ENCODE measurements at places on chromosomes 2 and 18.

- no peaks in the 10 kb centered on the region for H3K4me1 ChIP-seq
- H3K4me3 ChIP-seq: no peak overlapping the region
- DNase-seq: no peak
- no peaks in the 10 kb centered on the region for H3K27me3 ChIP-seq
- no peaks in the 10 kb centered on the region for H3K36me3 ChIP-seq
- H3K27ac ChIP-seq: no peak overlapping the region
Measured at GRCh38 chr2:212359425-212360067, 179.1 kb downstream of the ERBB4 start.

DNA sequence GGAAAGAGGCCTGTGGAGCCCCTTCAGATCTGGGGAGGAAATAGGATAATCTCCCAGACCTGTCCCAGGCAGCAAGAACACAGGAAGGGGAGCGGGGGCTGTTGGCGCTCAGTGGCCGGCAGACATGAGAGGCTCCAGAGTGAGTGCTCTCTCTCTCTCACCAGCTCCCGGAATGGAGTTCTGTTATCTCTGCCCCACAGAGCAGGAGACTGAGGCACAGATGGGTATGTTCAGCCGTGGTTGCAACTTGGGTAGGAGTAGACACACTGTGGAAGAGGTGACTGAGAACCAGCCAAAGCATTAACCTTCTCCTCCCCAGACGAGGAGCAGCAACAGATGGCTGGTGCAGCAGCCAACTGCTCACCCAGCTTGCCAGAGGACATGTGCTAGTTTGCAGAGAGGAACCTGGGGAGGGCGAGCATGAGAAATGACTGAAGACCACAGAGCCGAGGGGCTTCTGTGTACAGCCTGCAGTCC lies 82.0 kb downstream of the NRP2 start:
- H3K27ac ChIP-seq: peak overlapping the region; percentile 84
- H3K4me3 ChIP-seq: no peak overlapping the region
- H3K4me1 ChIP-seq: peaks cover 13% of the 10 kb centered on the region
- no peaks in the 10 kb centered on the region for H3K27me3 ChIP-seq

- no peak for DNase-seq
- no peak overlapping the region for H3K27ac ChIP-seq
- H3K27me3 ChIP-seq: no peaks in the 10 kb centered on the region
- no peak overlapping the region for H3K4me3 ChIP-seq
Measured at GRCh38 chr18:51890762-51891161, 449.2 kb upstream of the DCC start.

GRCh38 chr2:69073928-69074570 lies 61.1 kb downstream of the ANTXR1 start:
- no peak overlapping the region for H3K4me3 ChIP-seq
- H3K4me1 ChIP-seq: peaks cover 9% of the 10 kb centered on the region
- H3K27me3 ChIP-seq: no peaks in the 10 kb centered on the region
- no peak for DNase-seq
- peaks cover 23% of the 10 kb centered on the region for H3K36me3 ChIP-seq
